ENCODE measurements at places on chromosomes 13 and 19.

DNA sequence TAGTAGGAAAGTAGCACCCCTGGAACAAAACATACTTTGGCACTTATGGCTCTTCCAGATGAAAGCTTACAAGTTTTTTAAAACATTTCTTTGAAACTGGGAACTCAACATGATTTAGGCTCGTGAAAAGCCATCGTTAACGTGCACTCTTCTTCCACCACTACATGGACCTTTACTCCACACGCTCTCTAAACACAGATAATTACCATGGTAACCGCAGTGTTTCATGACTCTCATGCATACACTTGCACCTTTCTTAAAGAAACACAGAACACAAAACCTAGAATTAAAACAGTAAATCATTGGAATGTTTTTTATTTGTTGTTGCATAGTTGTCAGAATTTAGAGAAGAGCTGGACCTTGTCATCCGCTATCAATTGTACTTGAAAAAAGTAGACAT is 154.3 kb downstream of the FGF9 start:
- DNase-seq, result no peak
- no peaks in the 10 kb centered on the region for H3K36me3 ChIP-seq
- no peak overlapping the region for H3K4me3 ChIP-seq
- no peaks in the 10 kb centered on the region for H3K27me3 ChIP-seq
- H3K27ac ChIP-seq, result no peak overlapping the region
- H3K4me1 ChIP-seq, result no peaks in the 10 kb centered on the region

DNA sequence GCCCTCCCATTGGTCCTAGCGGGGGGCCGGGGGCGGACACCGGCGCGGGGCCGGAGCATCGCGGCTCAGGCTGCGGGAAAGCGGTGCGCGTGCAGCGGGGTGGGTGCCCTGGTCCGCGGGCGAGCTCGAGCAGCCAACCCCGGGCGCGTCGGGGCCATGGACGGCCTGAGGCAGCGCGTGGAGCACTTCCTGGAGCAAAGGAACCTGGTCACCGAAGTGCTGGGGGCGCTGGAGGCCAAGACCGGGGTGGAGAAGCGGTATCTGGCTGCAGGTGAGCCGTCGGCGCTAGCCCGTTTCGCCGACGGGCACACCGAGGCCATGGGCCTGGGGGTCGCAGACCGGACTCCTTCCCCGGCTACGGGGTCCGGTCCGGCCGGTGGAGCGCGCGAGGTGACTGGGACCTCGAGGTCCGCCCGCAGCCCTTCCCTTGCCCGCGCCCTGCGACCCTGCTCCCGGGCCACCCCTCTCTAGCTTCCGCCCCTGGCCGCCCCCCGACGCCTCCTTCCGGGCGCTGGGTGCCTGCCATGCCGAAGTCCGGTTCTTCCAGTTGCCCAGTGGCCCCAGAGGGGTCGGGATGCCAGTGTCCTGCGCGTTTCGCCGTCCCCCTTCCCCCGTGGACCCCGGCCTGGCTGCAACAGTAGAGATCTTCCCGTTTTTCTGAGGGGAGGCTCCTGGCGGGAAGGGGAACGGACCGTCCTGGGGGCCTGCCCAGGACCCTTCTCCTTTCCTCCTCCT is at the start of gene REEP6:
Gene REEP6 (plus strand): TSS at position 68 of the 735 bp plus-strand sequence. CDS start 89 bp downstream, at position 157.
- no peaks in the 10 kb centered on the region for H3K27me3 ChIP-seq
- no peaks in the 10 kb centered on the region for H3K36me3 ChIP-seq
- peaks cover 10% of the 10 kb centered on the region for H3K4me1 ChIP-seq

- no peaks in the 10 kb centered on the region for H3K36me3 ChIP-seq
- no peaks in the 10 kb centered on the region for H3K4me1 ChIP-seq
- H3K4me3 ChIP-seq, result no peak overlapping the region
- no peak for DNase-seq
- no peaks in the 10 kb centered on the region for H3K27me3 ChIP-seq
Measured at GRCh38 chr13:111344471-111345191, 24.2 kb downstream of the TEX29 start.

DNA sequence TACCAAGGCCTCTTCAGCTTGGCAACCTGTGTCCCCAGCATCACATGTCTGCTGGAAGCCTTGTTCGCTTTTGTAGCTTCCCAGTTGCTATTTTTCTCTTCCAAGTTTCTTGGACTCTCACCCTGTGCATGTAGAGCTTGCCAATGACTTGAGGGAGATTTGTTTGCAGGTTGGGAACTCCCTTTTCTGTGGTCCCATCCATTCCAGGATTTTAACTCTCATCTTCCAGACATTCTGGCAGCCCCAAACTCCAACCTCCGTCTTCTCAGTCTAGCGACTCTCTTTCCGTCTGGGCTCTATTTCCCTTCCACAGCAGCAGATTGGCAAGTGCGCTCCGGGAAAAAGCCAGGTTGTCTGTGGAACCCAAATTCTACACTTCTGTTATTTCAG is 9.0 kb downstream of the PLAUR start:
- no peaks in the 10 kb centered on the region for H3K27me3 ChIP-seq
- no peak overlapping the region for H3K27ac ChIP-seq
- peaks cover 20% of the 10 kb centered on the region for H3K4me1 ChIP-seq
- H3K4me3 ChIP-seq, result no peak overlapping the region
- no peak for DNase-seq

GRCh38 chr13:95624020-95624419 is 20.5 kb downstream of the DZIP1 start:
- peaks cover 17% of the 10 kb centered on the region for H3K36me3 ChIP-seq
- DNase-seq, result peak; percentile 50
- H3K27me3 ChIP-seq, result no peaks in the 10 kb centered on the region
- no peaks in the 10 kb centered on the region for H3K4me1 ChIP-seq

DNA sequence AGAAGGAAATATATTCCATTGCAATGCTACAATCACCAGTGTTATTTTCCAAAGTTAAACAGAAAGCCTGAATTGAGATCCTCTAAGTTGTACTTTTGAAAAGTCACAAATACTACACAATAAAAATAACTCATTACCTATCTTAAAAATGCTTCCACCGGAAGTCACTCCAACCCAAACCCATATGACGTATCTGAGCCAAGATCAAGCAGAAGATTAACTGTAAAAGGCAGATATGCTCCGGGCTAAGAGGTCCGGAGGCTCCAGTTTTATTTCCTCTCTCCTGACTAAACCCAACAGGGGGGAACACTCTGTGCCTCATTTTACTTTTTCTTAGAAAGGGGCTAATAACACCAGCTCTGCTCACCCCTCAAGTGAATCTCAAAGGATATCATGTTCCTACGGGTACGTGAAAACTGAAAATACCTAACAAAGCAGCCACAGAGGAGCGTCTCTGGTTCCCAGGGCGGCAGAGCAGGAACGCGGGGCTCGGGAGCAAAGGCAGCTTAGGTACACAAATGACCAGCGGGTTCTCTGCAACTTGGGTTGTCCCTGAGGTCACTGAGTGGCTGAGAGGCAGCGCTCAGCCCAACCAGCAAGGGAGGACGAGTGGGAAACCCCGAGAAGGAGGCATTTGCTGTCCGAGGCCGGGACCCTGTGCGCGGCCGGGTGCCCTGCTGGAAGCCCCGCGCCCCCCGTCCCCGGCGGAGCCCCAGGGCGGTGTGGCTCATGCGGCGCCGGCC is 750 bp downstream of the RAB20 start:
- H3K4me3 ChIP-seq, result peak overlapping the region; percentile 62
- no peak overlapping the region for H3K27ac ChIP-seq
- peak; percentile 38 for DNase-seq
- H3K36me3 ChIP-seq, result no peaks in the 10 kb centered on the region
- peaks cover 11% of the 10 kb centered on the region for H3K27me3 ChIP-seq

GRCh38 chr19:6235031-6235951 is 44.5 kb downstream of the MLLT1 start:
- peaks cover 52% of the 10 kb centered on the region for H3K4me1 ChIP-seq
- DNase-seq, result no peak
- H3K36me3 ChIP-seq, result no peaks in the 10 kb centered on the region
- no peaks in the 10 kb centered on the region for H3K27me3 ChIP-seq
- H3K27ac ChIP-seq, result no peak overlapping the region

DNA sequence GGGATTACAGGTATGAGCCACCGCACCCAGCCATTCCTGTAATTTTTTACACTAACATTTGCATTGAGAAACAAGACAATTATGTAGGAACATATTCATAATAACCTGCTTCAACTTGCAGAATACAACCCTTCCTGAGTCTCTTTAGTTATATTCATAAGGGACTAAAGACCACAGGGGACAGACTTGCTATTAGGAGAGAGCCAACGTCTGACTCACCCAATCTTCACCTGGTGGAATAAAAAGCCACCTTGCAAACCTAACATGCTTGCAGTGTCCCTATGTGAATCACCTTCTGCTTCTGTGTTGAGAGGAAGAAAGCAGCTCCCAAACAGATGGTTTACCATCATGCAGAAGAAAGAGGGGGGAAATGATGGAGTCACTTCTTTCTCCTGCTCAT is 456.1 kb downstream of the PCDH9 start:
- no peak overlapping the region for H3K27ac ChIP-seq
- DNase-seq, result no peak
- no peaks in the 10 kb centered on the region for H3K36me3 ChIP-seq
- no peaks in the 10 kb centered on the region for H3K4me1 ChIP-seq
- no peaks in the 10 kb centered on the region for H3K27me3 ChIP-seq

DNA sequence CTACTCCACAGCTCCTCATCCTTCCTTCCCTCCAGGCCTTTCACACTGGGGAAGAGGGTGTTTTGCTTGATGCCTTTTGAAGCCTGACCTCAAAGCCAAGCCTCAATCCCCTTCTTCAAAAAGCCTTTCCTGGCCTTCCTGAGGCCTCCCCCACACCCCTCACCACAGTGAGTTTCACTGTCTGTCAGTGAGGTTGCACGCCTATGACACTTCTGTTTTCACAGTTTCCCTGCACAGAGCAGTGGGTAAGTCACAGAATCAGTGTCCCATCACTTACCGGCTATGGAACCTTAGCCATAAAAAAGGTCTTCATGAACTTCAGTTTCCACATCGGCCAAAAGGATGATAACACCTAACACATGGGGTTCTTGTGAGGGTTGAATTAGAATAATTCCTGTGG is 371.4 kb downstream of the UQCRFS1 start:
- no peaks in the 10 kb centered on the region for H3K4me1 ChIP-seq
- no peaks in the 10 kb centered on the region for H3K36me3 ChIP-seq
- H3K27ac ChIP-seq, result no peak overlapping the region
- no peak overlapping the region for H3K4me3 ChIP-seq
- no peaks in the 10 kb centered on the region for H3K27me3 ChIP-seq

All from endothelial cell of umbilical vein (primary cell).